Trophoblast cell (in vitro differentiated cells and primary cell): ENCODE measurements at places on chromosomes 3 and 15.

GRCh38 chr3:100682056-100682853, 27.0 kb upstream of the TFG start:
- DNase-seq, result no peak

GRCh38 chr3:158354713-158355112, 216.3 kb upstream of the MLF1 start:
- DNase-seq, result no peak

GRCh38 chr15:90530250-90531051, 728 bp downstream of the CRTC3 start:
- peak; percentile 83 for DNase-seq

- no peak for DNase-seq
Observed at GRCh38 chr3:29307295-29307694, 26.4 kb downstream of the RBMS3 start.

GRCh38 chr15:51093839-51094605, 684 bp downstream of the TNFAIP8L3 start:
- peak; percentile 34 for DNase-seq
